ENCODE measurements at places on chromosomes 5 and 9.

- no peak for DNase-seq
Observed at GRCh38 chr5:107553117-107553555, 117.6 kb downstream of the EFNA5 start.

DNA sequence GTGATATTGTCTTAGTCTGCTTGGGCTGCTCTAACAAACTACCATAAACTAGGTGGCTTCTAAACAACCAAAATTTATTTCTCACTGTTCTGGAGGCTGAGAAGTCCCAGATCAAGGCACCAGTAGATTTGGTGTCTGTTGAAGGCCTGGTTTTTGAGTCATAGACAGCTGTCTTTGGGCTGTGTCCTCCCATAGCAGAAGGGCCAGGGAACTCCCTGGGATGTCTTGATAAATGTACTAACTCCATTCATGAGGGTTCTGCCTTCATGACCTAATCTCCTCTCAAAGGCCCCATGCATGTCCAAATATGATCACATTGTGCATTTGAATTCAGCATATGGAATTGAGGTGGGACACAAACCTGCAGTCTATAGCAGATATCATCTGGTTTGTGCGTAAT, 121.2 kb downstream of the CHSY3 start:
- no peak for DNase-seq

GRCh38 chr5:142461028-142461590, 136.3 kb upstream of the SPRY4 start:
- no peak for DNase-seq

DNA sequence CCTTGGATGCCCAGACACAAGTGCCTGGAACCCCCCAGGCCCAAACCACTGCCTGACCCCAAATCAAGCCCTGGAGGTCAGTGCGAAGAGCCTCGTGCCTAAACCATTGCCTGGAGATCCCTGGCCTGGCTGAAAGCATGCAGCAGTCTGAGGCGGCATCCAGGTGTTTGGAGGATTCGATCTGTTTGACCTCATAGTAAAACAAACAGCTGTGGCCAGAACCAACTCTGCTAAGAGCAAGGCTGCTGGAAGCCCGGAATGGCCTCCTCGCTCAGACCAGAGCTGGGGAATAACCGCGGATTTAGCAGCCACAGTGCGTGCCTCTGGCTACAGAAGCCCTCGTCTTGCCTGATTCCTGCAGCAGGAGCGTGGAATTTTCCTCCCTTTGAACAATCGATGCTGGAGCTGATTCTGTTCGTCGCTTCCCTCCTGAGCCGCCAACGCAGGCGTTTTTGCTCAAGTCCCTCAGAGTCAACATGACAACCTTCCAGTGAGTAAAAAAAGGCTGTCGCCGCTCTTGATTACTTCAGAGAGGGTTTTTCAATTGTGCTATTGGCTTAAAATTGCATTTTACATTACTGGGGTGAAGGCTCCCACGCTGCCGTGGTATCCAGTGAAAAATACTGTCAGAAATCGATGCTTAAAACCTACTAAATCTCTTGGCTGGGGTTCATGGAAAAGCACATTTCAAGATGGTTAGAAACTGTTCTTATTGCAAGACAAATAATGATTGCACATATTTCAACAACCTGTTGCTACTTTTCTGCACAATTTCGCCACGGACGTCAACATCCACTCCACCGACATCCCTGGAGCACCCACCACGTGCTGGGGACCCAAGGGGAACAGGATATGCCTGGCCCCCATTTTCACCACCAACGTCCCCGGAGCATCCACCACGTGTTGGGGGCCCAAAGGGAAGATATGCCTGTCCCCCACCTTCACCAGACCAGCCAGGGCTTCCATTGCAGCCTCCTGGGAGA, 190.0 kb downstream of the OLFM1 start:
- DNase-seq, result no peak

GRCh38 chr9:98002808-98003207, 19.7 kb downstream of the ANP32B start:
- DNase-seq, result peak; percentile 57

GRCh38 chr5:72232838-72233237, 87.2 kb downstream of the MRPS27 start:
- no peak for DNase-seq

DNA sequence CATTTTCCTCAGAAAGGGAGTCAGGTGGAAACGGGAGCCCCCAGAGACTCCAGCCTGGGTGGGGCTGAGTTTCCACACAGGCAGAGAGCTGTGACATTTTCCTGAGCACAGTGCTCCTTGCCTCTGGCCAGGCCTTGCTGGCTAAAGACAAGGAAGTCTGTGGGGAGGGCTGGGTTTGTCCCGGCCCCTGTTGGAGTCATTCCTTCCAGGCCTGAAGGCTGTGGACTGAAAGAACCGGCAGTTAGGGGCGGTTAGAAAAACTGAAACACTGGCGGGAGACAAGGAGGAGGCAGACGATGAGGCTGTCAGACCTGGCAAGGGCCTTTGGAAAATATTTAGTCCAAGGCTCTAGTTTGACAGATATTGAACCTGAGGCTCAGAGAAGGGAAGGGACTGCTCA, 29.9 kb downstream of the COL15A1 start:
- no peak for DNase-seq

DNA sequence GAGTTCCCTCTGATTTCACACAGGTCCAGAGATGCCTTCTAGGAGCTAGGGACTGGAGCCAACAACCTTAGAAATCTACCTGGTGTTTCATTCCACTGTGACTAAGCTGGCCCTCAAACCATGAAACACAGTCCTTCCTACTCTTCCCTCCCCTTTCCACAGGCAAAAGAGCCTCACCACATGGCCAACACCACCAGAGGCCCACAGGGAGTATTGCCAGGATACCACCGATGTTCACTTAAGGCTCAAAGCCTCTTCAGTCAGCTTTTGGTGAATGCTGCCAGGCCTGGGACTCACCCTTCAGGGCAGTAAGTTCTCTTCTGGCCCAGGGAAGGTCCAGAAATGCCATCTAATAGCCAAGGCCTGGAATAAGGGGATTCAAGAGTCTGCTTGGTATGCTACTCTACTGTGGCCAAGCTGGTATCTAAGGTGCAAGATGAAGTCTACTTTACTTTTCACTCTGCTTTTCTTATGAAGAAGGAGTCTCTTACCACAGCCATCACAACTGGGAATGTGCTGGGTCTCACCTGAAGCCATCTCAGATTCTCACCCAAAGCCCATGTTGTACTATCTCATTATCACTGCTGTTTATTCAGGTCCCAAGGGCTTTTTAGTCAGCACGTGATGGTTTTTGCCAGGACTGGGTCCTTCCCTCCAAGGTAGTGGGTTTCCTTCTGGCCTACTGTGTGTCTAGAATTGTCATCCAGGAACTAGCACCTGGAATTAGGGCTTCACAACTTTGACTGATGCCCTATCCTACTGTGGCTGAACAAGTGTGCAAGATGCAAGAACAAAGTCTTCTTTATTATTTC, 1018.4 kb downstream of the TAF11L14 start:
- no peak for DNase-seq

DNA sequence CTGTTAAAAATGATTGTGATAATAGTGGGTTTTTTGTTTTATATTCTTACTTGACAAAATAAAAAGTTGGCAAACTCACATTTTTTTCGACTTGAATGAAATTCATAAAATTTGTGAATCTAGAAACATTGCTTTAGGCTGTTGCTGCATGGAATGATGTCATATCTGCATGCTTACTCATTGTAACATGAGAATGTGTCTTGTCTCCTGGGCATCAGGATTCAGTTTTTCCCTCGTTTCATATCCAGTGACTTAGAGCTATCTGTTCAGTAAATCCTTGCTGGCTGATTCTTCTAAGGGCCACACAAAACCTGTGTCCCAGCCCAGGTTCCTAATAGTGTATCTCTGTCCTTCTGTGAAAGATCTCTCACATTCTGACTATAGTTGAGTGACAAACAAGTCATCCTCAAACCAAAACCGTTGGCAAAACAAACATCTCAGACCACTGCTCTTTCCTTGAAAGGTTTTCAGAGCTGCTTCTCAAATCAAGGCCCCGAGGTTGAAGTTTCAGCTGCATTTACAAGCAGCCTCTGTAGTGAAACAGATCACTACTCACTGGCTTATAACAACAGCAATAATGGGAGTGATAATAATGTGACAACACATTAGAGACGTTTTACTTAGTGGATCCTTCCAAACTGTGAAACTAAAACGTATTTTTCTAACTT, 95.0 kb downstream of the NPR3 start:
- no peak for DNase-seq

DNA sequence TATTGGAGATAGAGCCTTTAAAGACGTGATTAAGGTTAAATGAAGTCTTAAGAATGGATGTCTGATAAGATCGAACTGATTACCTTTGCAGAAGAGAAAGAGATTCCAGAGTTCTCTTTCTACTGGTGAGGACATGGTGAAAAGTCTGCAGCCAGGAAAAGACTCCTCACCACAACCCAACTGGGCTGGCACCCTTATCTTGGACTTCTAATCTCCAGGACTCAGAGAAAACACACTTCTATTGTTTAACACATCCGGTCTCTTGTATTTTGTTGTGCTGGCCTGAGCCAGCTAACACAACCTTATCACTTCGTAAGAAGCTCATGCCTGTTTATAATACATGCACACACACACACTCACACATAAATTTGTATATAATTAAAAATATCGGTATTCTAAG, 489.1 kb downstream of the PRDM9 start:
- no peak for DNase-seq

GRCh38 chr9:115328677-115329076, 210.7 kb upstream of the TNC start:
- no peak for DNase-seq

DNA sequence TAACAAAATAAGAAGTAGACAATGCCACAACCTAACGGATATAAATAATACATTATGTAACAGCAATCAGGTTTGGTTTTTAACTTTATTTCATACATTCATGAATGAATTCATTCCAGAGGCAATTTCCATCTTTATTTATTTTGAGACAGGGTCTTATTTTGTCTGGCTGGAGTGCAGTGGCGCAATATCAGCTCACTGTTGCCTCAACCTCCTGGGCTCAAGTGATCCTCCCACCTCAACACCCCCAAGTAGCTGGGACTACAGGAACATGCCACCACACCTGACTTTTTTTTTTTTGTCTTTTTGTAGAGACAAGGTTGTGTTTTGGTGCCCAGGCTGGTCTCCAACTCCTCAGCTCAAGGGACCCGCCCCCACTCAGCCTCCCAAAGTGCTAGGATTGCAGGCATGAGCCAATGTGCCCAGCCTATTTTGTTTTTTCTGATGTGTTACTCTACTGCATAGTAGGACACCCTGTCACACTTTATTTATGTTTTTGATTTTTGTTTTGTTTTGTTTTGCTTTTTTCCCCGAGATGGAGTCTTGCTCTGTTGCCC, 26.3 kb upstream of the C5orf24 start:
- no peak for DNase-seq

- peak; percentile 57 for DNase-seq
Observed at GRCh38 chr9:33813712-33814641, 3.0 kb upstream of the UBE2R2 start.

DNA sequence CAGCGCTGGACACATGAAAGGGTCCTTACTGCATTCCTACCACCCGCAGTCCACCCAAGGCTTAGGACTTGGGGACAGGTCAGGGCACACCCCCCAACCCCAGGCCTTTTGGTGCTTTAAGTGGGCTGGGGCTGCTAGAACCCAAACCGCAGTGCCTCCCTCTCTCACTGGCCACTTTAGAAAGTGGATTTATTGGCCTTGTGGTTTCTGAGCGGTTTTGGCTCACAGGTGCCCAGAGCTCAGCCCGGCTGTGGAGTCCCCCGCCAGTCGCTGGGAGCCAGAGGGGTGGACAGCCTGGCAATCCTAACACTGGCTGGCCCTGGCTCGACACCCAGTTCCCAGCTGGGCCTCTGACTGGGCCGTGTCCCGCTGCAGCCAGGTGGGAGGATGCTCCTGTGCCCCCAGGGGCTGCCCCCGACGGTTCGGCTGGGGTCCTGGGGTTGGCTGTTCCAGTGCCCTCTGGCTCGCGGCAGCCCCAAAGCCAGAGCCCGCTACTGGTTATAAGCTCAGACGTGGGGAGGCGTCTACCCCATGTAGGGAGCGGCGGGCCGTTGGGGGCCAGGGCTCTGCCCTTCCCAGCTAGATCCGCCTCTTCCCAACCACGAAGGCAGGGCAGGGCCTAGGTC, 65.2 kb upstream of the RNU6ATAC start:
- no peak for DNase-seq

DNA sequence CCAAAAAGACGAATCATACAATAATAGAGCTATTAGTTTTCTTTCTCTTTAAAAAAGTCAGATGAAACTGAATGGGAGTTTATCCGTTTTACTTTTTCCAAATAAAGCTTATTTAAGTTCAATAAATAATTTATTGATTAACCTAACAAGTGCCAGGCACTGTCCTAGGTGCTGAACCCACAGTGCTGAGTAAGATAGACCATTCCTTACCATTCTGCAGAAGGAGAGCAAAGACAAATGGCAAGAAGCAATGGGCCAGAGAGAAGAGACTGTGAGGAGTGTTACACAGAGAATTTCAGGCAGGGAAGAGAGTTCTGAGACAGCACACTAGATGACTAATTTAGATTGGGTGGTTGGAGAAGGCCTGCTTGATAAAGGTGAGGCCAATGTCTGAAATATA, 127.2 kb downstream of the AUH start:
- no peak for DNase-seq

GRCh38 chr5:36298552-36298951, 3.1 kb downstream of the RANBP3L start:
- no peak for DNase-seq

DNA sequence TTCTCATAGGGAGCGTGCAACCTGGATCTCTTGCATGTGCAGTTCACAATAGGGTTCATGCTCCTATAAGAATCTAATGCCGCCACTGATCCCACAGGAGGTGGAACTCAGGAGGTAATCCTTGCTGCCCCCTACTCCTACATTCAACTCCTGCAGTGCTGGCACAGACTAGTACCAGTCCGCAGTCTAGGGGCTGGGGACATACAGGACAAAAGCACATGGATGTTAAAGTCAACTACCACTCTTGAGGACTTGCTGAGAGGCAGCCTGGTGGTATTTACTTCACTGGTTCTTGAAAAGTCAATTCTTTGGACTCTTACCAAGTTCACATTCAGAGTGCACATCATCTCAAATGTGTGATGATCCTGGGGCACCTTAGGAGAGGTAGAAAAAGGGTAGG, 33.0 kb downstream of the MTMR12 start:
- DNase-seq, result no peak

DNA sequence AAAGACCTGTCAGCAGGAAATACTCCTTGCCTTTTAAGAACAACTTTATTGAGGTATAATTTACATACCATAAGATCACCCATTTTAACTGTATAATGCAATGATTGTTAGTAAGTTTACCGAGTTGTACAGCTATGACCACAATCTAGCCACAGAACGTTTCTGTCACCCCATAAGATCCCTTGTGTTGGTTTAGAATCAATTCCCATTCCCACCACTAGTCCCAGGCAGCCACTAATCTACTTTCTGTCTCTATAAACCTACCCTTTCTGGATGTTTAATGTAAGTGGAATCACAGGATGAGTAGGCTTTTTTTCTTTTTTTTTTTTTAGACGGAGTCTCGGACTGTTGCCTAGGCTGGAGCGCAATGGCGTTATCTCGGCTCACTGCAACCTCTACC, 4.4 kb downstream of the GPR107 start:
- no peak for DNase-seq

DNA sequence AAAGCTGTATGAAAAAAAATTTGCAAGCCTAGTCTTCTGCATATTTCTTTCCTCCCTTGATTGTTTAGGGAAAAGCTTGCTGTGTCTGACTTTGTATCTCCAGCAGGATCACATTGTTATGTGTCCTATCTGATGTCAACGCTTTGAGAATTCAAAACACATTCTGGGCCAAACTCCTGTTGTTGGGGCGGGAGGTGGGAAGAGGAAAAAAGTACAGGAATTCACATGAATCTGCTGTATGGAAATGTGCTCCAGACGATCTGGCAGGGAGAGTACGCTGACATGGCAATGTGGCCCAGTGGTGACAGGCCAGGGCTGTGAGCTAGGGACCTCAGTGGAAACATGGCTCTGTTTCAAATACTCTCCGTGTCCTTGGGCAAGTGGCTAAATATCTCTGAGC, 87.4 kb upstream of the GNA14 start:
- DNase-seq, result no peak
